ENCODE measurements at places on chromosomes 3 and 15.

DNA sequence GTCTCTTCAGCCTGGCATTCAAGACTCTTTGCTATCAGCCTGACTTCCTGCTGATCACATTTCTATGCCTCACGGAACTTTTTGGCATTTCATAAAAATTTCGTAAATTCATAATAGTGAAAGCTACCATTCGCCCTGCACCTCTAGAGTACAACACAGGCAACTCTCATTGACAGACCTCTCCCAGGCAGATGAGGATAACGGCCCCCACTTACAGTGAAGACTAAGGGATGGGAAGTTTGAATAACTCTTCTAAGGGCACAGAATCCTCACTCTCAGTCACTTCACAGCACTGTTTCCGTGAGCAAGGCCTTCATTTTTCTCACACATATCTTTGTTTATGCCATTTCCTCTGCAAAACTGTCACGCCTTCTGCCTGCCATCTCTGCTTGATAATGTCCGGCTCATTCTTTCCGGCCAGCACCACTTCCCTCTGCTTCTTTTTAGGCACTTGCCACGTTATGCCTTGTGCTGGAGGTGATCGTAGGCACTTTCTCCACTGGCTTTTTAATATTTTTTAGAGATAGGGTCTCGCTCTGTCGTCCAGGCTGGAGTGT lies 224.1 kb upstream of the HES1 start:
- no peak for DNase-seq

- no peak for DNase-seq
Measured at GRCh38 chr3:163657088-163657487, 1421.2 kb downstream of the SI start.

GRCh38 chr3:190709351-190709773 lies 153.1 kb downstream of the GMNC start:
- no peak for DNase-seq

DNA sequence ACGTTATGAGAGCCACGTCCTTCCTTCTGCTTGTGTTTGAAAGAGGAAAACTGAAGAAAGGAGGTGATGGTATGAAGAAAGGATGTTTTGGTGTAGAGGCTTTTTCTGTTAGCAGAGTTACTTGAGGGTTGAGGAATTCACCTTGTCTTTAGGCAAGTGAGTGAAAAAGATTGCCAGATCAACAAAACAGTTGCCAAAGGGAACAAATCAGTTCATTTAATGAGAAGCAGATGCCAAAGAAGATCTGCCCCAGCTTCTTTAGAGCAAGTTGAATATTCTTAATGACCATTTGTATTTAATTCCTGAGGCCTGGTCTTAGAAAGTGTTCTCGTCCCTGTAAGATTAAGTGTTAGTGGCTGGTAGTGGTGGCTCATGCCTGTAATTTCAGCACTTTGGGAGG lies 2.6 kb downstream of the CHCHD6 start:
- DNase-seq, result no peak

- no peak for DNase-seq
Measured at GRCh38 chr3:65907232-65908130, 131.2 kb downstream of the MAGI1 start.

DNA sequence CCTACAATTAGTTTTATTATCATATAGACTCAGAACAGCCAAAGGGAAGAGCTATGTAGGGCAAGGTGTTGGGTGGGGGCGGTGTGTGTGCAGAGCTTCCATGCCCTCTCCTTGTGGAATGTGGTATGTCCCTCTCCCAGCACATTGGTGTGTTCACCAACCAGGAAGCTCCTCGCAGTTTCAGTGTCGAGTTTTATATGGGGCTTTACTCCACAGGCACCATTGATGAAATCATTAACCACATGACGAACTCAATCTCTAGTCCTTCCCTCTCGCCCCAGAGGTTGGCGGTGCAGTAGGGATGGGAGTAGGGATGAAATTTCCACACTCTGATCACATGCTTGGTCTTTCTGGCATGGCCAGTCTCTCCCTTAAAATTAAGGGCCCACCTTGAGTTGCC lies 13.6 kb upstream of the SRP14 start:
- no peak for DNase-seq

DNA sequence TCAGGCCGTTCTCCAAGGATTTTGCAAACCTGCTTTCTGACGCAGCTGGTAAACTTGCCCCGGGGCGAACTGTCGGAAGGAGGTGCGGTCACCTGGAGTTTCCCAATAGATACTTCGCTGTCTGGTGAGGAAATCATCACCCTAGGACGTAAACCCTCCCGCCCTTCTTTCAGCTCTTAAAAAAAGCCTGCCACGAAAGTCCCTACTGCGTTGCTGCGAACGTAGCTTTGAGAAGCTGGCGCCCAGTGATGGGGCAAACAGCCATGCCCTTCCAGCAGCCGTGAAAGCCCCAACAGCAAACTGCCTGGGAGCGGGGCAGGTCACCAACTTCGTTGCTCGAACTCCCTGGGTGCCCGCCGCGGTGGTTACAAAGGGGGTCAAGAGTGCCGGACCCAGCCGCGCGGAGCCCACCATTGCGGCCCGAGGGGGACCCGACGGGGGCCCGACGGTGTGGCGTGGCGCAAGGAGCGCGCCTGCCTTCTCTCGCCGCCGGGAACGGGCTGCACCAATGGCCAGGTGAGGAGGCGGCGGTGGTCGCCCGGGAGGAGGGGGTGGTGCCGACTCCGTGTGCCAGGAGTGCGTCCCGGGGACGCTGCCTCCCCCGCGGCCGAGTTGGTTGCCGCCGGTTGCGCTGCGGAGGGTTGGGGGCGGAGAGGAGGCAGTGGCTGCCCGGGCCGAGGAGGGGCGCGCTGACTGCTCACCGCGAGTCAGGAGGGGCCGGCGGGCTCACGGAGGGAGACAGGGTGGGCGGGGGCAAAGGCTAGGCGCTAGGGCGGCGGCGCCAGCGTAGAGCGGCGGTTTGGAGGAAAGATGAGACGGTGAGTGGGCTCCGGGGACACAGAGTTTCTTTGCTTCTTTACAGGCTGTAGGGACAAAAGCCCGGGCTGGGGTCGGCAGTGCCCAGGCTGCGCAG lies at the start of gene PHLDB2:
PHLDB2 (plus strand) TSS at position 205 of the 913 bp plus-strand sequence. CDS start 24,813 bp downstream, outside the sequence.
- no peak for DNase-seq

DNA sequence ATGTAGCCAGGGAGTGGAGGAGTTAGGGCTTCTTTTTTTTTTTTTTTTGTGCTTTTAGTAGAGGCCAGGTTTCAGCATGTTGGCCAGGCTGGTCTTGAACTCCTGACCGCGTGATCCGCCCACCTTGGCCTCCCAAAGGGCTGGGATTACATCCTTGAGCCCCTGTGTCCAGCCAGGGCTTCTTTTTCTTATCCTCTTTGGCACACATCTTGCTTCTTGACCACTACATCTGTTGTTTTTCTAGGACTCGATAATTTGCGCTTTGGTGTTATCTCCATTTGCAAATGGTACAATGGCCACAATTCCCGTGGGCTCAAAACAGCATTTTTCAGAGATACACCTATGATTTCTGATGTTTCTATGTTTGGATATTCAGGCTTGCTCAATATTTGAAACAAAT lies 4.2 kb downstream of the SKIL start:
- DNase-seq, result no peak

- no peak for DNase-seq
Measured at GRCh38 chr15:80887148-80887547, 102.5 kb downstream of the MESD start.

DNA sequence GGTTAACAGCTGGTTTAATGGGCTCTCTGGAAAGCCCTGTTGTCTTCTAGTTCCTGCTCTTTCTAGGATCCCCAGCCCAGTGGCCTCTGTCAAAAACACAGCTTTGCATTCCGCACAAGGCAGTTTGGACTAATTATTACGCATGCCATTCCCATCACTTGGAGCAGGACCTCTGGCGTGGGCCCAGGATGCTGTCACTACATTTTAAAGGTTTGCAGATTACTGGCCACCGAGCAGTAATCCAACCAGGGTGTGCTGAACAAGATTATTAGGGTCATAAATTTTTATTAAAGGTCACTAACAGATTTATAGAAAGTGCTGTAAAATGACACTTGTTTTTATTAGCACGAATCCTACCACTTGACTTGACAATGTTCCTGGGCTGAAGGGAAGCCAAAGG lies 143.6 kb upstream of the SLC6A11 start:
- no peak for DNase-seq

DNA sequence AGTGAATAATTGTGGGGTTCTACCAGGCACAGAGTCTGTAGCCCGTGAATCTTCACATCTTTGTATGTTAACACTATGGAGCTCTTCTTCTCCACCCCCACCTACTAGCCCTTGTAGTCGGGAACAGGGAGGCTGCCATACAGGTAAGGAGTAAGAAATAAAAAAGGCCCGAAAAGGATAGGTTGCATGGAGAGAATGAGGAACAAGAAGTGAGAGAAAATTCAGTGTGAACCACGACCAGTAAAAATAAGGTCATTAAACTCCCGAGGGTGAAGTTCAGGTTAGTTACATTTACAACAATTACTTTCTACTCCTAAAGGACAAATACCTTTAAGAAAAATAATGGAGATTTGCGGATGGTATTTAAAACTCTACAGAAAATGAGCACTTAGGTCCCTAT lies 53.3 kb downstream of the OSBPL10 start:
- DNase-seq, result no peak

GRCh38 chr3:110789315-110789714 lies 282.3 kb upstream of the NECTIN3 start:
- DNase-seq, result no peak

- no peak for DNase-seq
Measured at GRCh38 chr3:125401402-125401801, 26.3 kb upstream of the ZNF148 start.

DNA sequence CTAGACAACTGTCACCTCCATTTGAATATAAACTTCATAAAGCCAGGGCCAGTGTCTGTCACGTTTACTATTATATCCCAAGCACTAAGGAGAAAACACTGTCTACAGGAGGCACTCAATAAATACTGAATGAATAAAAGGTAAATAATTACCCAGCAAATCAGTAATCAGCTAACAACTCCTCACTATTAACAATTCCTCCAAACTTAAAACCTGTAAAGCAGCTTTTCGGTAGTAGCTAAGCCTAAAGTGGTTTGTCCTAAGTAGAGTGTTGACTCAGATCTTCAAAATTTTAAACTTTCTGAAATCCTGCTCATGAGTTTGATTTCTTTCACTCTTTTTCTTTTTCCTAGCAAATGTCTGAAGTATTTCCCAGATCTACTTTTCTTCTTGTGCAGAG lies 39.9 kb downstream of the C3orf80 start:
- no peak for DNase-seq

GRCh38 chr3:59512066-59512465 lies 462.2 kb upstream of the CFAP20DC start:
- no peak for DNase-seq

- peak; percentile 39 for DNase-seq
Measured at GRCh38 chr3:8441969-8442559, 59.6 kb upstream of the LMCD1 start.

DNA sequence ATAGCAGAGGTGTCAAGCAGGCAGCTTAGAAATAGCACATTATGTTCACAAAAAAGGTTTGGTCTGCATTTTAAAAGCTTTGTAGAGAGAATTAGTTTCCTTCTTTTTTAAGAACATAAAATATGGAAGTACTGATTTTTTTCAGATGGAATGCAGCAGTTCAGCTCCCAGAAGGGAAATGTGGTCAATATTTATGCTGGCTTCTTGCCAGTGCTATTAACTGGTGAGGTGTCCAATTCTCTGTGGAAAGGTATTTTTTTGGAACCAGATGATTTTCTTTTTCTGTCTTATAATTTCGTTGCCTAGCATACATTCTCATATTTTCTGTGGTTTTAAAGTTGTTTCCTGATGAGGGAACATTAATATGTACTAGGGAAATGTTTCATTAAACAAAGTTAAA lies 211.4 kb upstream of the ZNF385D start:
- no peak for DNase-seq

- DNase-seq, result no peak
Measured at GRCh38 chr3:23590424-23591273, 215.1 kb upstream of the UBE2E1 start.

DNA sequence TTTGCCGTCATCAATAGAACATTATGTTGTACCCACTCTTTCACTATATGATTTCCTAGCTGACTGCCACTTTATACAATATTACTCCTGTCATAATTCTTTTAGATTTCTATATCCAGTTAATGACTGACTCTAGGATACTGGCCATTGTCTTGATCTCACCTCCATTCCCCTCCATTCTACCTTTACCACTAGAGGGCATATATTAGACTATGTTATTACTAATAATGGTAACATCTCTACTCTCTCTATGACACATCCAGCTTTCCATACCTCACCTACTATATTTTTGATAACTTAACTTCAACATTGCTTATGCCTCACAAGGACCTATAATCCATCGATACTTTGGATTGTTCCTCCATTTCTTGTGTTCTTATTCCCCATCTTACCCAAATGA lies 31.4 kb upstream of the POU1F1 start:
- no peak for DNase-seq

GRCh38 chr3:82581350-82581749 lies 819.9 kb upstream of the GBE1 start:
- no peak for DNase-seq
